Fibroblast of the aortic adventitia (primary cell): ENCODE measurements at places on chromosomes 2 and 18.

DNA sequence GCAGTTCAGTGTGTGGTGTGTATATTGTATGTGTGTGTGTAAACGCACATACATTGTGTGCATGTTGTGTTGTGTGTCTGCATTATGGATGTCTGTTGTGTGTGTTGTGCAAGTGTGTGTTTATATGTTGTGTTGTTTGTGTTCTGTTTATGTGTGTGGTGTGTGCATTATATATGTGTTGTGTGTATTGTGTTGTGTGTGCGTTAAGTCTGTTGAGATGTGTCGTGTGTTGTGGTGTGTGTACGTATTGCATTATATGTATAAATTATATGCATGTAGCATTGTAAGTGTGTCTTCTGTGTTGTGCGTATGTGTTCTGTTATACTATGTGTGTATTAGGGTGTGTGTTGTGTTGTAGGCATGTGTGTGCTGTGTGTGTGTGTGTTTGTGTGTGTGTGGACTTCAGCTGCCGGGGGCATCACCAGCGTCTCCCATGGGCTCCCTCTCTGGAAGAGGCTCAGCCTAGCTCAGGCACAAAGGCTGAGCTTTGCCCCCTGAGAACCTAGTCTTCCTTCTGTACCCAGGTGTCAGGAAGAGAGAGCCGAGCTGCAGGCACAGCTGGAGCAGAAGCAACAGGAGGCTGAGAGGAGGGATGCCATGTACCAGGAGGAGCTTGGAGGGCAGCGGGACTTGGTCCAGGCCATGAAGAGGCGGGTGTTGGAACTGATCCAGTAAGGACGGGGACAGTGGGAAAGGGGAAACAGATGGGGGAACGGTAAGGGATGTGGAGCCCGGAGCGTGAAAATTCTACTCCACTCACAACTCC, 13.7 kb downstream of the RUFY4 start:
- DNase-seq, result no peak

DNA sequence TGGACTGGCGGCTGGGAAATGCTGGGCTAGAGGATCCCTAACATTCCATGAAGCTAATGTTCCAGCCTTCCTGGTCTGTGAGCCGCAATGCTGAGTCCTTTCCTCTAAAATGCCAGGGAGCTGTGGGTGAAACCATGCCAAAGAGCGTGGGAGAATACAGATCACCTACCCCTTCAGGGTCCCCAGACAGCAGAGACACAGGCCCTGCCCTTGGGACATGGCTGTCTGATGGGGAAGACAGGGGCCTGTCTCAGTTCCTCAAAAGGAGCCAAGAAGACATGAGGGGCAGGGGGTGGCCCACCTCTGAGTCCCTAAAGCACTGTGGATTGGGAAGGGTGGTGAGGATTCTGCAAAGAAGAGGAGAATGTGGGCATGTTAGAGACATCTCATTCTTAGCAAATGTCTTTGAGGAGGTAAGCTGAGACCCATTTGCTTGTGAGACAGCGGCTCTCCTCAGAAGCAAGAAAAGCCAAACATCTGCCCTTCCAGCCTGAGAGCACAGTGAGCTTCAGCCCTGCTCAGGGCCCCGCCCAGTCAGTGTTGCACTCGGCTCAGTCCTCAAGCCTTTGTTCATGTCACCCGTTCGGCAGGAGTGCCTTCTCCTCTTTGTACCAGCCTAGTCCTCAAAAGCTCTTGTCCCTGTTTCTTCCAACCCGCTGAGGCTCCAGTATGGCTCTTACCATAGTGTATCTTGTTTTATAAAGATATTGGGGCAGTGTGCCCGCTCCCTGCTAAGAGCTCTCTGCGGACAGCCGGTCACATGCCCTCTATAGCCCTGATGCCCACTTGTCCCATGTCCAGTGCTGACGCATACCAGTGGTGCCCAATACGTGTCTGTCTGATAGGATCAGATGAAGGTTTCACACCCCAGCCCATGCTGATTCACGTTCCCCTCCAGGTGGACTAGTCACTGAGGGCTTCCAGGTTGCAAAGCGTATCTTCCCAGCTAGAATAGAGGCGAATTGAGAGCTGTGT, 286.2 kb downstream of the CYP26B1 start:
- no peak for DNase-seq

DNA sequence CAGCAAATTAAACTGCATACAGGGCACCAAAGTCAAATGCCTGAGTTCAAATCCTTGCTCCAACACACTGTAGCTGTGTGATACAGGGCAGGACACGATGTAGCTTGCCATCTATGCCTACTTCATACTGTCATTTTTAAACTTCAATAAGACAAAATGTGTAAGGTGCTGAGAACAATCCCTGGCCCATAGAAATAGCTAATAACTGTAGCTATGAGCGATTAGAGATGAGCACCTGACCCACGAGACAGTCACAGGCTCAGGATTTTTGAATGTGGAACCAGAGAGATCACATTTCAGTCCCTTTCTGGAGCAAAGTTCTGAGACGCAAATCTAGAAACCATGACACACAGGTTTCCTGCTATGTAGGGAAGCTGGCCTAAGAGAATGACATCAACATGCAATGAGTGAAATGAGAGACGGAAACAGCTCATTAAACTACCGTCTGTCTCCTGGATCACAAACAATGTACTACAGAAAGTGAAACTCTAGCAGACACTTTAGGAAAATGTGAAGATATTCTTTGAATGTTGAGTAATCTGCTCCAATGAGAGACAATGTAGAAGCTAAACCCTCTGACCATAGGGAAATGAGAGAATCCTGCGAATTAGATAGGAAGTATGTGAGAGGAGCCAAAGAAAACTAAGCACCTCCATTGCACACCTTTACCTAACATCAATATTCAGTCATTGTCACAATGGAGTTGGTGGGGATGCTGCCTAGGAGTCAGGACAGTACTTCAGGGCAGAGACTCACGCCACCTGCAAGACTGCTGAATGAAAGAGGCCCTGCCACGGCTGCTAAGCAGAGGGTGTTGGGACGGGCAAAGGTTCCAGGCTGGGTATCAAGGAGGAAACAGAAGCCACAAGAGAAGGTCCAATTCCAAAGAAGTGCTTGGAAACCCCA, 25.5 kb downstream of the B4GALT6 start:
- DNase-seq, result no peak

DNA sequence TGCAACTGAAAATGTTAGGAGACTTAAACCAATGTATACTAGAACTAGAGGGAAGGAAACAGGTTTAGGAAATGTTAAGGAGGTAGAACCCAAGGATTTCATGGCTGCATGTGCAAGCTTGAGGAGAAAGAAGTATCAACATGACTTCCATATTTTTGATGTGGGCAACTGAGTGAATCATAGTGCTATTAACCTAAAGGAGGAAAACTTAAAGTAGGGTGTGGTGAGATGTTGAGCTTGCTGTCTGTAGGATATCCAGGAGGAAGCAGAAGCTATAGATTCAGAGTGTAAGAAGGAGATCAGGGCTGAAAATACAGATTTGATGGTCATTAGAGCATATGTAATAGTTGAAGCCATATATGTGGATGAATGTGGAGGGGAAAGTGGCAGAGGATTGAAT, 31.5 kb downstream of the NDC80 start:
- no peak for DNase-seq

DNA sequence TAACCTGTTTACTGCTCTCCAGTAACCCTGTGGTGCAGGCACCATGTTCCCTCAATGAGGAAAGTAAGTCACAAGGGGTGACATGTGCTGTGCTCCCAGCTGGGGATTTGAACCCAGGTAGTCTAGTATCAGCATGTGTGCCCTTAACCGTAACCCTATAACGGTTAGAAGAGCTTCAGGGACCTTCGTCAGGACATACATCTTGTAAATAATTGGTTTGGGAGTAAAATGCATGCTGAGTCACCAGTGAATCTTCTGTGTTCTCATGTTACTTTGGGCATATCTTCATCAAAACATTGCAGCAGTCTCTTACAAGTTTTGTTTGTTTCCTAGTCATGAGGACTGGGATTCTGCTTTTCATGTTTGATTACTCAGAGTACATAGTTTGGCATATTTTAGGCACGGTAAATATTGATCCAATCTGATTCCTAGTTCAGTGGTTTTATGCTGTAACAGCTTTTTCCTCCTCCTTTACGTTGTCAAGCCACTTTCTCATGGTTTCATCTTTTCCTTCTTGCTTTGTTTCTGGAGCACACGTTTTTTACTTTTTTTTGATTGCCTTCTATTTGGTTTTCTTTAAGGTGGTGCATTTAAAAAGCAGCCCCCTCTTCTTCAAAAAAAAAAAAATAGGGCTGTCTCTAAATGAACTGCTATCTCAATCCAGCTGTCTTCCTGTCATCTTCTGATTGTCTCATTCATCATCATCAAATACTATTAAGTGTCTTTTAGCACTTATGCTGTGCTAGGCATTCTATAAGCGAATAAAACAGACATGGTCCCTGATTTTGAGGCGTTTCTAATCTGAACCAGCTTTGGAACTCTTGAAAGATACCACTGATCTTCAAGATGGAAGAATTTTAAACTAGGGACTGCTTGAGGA, 50.4 kb downstream of the CLIP4 start:
- peak; percentile 42 for DNase-seq

- DNase-seq, result no peak
Measured at GRCh38 chr2:202072226-202072625, 829 bp upstream of the KIAA2012 start.
